Stimulated activated CD4-positive, alpha-beta T cell treated with anti-CD3 and anti-CD28 coated beads, Interleukin-1b, Interleukin-23, amount 100 ng/mL, for 4 hours (primary cell): ENCODE measurements at places on chromosomes 3 and 15.

DNA sequence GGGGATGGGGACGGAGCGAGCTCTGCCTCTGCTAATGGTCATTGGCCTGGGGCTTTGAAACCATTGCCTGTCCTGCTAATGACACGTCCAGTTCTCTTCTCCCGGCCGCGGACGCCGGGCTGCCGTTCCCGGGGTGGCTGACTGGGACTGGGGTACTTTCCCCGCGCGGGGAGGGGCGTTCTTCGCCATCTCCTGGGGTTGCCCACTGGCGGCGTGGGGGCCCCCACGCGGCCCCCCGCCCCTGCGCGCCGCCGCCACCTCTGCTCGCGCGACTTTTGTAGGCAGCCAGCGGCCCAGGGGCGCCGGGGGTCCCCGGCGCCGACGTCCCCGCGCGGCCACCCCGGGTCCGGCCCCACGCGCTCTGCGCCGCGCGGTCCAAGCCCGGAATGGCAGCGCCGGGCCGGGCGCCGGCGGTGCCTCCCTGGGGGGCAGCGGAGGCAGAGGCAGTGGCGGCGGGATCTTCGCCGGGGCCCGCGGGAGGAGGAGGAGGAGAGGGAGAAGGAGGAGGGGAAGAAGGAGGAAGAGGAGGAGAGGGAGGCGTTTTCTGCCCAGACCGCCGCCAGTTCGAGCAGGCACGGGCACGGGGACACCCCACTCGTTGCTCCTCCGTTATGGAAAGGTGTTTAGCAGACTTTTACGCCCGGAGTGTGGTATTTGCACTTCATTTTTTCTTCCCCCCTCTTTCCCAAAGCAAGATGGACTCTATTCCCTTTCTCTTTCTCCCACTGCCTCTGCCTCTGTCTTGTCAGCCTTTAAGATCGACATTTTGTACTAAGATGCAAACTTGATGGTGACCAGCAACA is 2.3 kb downstream of the BBX start:
- peak; percentile 23 for DNase-seq

DNA sequence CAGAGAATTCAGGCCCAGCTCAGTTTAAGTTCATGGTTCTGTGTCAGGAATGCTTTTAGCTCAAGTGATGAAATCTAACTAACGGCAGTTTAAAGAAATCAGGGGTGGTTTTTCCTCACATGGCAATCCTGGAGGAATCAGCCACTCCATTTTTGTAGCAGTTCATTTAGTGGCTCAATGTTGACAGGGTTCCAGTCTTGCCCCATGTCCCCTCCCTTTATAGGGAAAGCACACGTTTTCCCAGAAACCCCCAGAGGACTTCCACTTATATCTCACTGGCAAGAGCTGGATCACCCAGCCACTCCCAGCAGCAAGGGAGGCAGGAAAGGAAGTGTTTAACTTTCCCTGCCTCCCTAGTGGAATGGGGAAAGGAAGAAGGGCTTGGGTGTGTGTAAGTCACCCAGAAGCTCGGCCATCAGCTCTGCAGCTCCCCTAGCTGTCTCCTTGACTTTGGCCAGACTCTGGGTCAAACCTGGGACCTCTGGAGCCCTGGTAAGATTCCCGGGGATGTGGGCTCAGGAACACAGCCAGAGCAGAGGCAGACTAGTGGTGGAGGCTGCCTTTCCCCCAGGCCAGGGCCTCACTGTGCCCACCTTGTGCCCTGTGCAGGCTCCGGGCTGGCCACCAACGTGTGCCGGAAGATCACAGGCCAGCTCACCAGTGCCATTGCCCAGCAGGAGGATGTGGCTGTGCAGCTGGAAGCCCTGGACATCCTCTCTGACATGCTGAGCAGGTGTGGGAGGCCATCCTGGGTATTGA is 11.3 kb downstream of the CAND2 start:
- no peak for DNase-seq

- peak; percentile 46 for DNase-seq
These were observed 533 bp downstream of the RYK start for GRCh38 chr3:134249935-134250716.

- no peak for DNase-seq
These were observed 583.4 kb upstream of the SGO1 start for GRCh38 chr3:20769430-20769829.

- DNase-seq, result no peak
These were observed 137.9 kb downstream of the DNAJB8 start for GRCh38 chr3:128328546-128329458.

- no peak for DNase-seq
These were observed 56.9 kb downstream of the ABTB1 start for GRCh38 chr3:127729556-127730056.

- peak; percentile 99 for DNase-seq
These were observed at the start of gene SIN3A for GRCh38 chr15:75451674-75452363. TSS of gene SIN3A (minus strand) at chr15:75451690. CDS start at chr15:75430375, 21,315 bp downstream.

DNA sequence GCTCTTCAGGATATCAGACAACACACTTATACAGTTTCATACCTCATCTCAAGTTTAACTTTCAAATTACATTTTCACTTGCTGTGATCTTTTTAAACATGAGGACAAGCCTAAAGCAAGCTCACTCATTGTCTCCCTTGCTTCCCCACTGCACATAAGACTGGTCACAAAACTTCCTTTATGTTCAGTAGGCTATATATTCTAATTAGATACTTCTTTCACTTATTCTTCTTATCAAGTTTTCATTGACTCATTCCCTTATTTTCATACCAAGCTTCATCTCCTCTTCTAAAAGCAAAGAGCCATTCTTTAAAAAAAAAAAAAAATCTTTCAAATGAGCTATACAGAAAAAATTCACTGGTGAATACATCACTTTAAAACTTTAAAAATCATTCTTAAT is 62.6 kb downstream of the ESYT3 start:
- no peak for DNase-seq

- no peak for DNase-seq
These were observed 125.5 kb downstream of the DGKG start for GRCh38 chr3:186236357-186237020.

- no peak for DNase-seq
These were observed 17.4 kb downstream of the FYCO1 start for GRCh38 chr3:45978006-45978761.

DNA sequence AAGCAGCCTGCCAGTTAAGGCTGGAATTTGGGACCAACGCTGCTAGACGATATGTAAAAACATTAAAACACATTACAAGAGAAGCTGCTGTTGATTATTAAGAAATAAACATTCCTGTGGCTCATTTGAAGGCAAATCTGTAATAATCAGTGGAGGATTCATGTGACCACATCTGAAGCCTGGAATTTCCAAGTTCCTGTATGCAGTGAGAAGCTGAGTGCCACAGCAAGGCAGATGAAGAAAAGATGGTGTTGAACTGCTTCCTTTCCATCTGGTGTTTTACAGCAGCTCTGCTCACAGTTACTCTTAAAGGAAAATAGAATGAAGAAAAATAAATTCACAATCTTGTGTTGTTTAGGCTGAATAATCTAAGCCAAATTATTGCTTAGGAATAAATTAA is 139.3 kb upstream of the ROBO2 start:
- no peak for DNase-seq

GRCh38 chr3:128515967-128516366 is 23.0 kb upstream of the GATA2 start:
- DNase-seq, result no peak

- DNase-seq, result no peak
These were observed 14.3 kb upstream of the TNFAIP8L3 start for GRCh38 chr15:51108933-51109550.

DNA sequence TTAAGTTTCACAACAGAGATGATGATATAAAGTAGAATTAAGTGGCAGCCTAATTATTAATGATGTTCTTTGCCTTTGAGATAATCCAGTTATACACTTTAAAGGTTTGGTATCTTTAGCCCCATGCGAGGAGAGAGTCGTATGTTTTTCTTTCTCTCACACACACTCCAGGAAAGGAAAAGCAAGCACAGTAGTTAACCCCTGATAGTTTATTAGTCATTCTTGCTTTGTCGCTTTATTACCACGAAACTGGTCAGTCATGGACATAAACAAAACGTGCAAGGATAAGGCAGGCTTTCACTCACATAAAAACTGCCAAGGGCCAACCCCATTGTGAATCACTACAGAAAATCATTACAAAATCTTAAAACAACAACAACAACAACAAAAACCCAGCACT is 866.9 kb downstream of the FHIT start:
- no peak for DNase-seq

DNA sequence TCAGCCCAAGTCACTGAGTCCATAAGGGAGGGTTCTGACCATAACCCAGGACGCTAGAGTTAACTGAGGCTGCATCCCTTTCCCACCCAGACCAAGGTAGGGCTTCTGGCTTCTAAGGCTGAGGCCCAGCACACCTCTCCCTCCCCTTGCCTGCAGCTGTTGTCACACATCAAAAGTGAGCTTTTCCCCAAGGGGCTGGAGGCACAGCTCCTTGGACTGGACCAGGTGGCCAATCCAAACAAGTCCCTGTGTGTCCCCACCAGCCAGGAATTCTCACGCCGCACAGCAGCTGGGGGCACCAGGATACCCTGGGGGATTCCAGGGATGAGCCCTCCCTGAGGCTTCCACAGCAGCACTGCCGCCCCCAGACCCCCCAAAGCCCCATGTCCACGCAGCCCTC is 22.3 kb upstream of the ISLR2 start:
- no peak for DNase-seq

GRCh38 chr3:64291345-64291744 is 66.1 kb upstream of the PRICKLE2 start:
- DNase-seq, result no peak

GRCh38 chr3:17357035-17357710 is 385.3 kb downstream of the TBC1D5 start:
- DNase-seq, result no peak

GRCh38 chr3:143222981-143223380 is 103.4 kb downstream of the CHST2 start:
- no peak for DNase-seq

- no peak for DNase-seq
These were observed 304.8 kb downstream of the EPHB1 start for GRCh38 chr3:135099734-135100355.

- DNase-seq, result no peak
These were observed 68.7 kb upstream of the PLXNA1 start for GRCh38 chr3:126914226-126914625.

GRCh38 chr15:74789171-74789631 is 7.3 kb downstream of the CSK start:
- DNase-seq, result no peak

DNA sequence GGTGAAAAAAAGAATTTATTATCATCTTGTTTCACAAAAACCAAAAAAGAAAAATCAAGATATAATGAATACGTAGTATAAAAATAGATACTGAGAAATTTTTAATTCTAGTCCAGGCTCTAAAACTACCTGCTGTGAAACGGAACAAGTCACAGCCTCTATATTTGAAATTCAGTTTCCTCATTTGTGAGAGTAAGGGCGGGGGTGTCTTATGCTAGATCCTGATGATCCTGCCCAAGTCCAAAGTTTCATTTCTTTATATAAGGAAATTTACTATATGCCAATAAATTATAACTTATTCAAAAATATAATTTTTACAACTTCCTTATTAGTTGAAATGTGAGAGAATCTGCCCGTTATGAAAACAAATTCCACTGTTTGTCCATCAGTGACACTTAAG is 385.7 kb downstream of the CGGBP1 start:
- no peak for DNase-seq

GRCh38 chr3:54225841-54226528 is 103.6 kb downstream of the CACNA2D3 start:
- DNase-seq, result no peak

DNA sequence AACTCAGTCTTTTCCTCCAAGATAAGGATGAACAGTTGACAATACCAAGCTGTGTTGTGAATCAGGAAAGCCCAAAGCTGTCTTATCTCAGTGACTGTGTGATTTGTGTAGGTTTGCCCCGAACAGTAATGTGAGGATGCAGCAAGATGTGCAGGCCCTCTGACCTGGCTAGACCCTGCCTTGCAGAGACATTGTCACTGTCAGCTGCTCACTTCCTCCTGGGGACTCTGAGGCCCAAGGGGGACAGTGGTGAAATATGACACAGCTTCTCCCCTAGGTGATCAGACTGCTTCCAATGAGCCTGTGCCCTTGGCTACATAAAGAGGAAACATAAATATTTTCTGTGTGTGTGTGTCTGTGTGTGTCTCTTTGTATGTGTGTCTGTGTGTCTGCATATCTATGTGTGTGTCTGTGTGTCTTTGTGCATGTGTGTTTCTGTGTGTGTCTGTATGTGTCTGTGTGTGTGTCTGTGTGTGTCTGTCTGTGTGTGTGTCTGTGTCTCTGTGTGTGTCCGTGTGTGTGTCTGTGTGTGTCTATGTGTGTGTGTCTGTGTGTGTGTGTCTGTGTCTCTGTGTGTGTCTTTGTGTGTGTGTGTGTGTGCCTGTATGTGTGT is 21.7 kb downstream of the LRRK1 start:
- no peak for DNase-seq

DNA sequence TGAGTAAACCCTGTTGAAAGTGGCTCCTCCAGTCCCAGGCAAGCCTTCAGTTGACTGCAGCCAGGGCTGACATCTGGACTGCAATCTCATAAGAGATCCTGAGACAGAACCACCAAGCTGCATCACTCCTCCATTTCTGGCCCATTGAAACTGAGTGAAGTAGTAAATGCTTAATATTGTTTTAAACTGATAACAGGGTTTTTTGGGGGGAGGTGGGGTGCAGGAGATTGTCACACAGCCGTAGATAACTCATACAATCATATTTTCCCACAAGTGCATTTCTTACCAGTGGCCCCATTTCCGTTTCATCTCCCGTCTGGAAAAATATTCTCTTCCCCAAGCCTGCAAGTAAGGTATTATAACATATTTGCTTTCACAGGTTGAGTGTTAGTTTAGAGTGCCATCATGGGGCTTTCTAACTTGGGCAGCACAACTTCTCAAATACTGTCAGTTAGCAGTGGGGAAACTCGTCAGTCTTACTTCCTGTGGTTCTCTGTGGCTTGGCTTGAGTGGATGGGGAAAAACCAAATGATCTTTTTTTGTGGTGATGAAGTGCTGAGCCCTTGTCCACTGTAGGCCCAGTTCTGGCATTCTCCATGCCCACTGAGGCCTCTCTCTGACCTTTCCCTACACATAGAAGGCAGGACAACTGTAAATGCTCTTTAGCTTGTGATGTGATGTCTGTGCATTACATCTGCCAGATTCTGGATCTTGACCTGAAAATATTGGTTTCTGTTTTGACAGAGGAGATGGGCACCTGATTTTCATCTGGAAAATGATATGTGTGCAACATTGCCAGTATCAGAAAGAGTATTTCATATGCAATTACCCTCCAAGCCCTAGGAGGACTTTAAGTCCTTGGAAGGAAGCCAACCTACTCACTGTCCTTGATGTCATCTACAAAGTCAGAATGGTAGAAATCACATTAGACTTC is 90.1 kb upstream of the BHLHE40 start:
- DNase-seq, result no peak

DNA sequence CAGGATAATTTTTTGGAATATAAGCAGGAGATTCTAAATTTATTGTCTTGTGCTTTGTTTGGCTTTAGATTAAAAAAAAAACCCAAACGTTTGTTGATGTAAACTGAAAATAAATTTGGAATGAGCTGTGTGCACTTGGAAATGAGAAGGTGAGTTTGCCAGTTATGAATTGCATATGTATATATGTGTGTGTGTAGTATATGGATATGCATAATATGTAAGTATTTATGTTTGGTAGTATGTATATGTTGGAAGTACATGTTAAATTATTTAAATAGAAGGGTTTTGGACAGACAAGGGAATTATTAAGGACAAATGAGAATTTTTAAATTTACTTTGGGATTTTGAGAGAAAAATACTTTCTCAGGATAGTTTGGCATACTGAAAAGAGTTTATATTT is 265.8 kb upstream of the CNTN3 start:
- DNase-seq, result no peak

GRCh38 chr3:72118628-72119027 is 333.7 kb upstream of the PROK2 start:
- no peak for DNase-seq

- no peak for DNase-seq
These were observed 407.1 kb downstream of the VPS13C start for GRCh38 chr15:61653110-61653509.
